ENCODE measurements at places on chromosomes 2 and 18.

GRCh38 chr2:85838181-85838580 lies 50.6 kb downstream of the ST3GAL5 start:
- DNase-seq, result no peak

DNA sequence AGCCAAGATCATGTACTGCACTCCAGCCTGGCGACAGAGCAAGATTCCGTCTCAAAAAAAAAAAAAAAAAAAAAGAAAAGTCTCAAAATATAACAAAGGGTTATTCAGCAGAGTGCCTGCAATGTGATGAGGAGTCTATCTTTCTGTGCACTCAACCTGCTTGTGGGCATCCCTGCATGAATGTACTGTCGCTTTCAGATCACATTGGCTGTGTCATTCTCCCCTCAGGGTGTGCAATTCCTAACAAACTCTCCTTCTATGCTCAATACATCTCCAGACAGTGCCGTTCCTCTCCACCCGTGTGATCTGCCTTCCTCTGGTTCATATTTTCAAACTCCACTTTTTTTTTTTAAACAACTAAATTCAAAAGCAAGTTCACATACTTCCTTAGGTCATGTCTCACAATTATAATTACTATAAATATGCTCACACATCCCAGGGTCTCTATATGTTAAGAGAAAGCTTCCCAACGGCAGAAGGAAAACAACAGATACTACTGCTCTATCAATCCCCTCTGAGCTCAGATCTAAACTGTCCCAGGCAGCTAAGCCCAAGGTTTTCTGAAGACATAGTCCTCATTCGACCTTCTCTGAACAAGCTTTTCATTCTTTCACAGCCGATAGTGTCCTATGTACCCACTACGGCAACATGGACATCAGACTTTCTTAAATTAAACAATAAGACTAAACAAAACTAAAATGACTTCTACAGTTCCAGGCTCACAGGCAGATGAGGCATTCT lies 35.2 kb downstream of the PTMA start:
- no peak for DNase-seq

DNA sequence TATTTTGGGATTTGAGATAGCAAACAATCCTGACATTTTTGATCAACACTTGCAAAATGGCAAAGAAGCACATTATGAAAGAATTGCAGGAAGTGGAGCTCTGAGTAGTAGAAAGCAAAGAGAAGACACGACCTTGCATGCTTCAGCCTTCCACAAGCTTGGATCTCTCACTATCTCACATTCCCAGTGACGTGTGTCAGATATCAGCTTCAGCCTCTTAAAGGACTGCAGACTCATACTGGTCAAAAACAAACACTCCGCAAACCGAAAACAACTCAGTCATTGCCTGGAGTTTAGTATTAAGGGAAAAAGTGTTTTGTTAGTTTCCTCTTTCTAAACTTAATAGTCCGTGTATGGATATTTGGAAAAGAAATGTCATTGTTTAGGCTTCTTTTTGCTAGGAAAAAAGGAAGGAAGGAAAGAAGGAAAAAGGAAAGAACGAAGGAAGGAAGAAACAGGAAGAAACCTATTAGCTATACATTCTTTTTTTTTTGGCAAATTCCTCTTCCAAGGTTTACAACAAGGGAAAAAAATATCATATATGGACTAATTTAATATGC lies 32.6 kb upstream of the SLC40A1 start:
- DNase-seq, result no peak

GRCh38 chr2:42021464-42021863 lies 26.4 kb upstream of the PKDCC start:
- no peak for DNase-seq

DNA sequence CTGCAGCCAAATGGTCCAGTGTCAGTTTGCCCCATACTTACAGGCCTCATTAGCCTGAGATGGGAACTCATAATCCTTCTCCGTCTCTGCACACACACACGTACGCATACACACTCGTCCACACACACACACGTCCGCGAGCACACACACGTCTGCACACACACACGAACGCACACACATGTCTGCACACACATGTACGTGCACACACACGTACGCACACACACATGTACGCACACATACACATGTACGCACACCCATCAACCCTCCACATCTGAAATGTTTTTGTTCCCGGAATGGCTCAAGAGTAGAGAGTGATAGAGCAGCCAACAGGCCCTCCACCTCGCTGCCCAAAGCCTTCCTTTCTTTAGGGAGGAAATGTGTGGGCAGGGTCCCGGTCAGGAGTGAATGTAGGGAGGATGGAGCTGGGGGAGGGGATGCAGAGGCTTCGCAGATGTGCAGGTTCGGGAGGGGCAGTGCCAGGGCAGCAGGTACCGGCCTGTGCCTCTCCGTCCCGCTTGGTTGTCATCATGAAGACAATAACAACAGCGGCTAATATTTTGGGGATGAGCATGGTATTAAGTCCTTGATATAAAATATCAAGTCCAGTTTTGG lies 52.7 kb downstream of the PTGR3 start:
- no peak for DNase-seq

- no peak for DNase-seq
These were observed 85.3 kb upstream of the ACVR2A start for GRCh38 chr2:147759536-147759935.

DNA sequence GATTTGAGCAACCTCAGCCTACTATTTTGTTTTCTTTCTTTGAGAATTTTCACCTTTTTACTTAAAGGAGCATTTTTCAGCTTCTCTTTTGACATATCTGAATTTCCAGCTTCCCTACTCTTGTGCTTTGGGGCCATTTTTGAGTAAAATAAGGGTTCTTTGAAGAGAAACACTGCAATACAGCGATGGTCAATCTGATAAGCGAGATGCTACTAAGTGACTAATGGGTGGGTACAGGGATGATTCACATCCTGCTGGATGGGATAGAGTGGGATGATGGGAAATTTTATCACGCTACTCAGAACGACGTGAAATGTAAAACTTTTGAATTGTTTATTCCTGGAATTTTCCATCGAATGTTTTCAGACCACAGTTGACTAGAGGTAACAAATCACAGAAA lies 211.5 kb downstream of the TMEM247 start:
- no peak for DNase-seq

DNA sequence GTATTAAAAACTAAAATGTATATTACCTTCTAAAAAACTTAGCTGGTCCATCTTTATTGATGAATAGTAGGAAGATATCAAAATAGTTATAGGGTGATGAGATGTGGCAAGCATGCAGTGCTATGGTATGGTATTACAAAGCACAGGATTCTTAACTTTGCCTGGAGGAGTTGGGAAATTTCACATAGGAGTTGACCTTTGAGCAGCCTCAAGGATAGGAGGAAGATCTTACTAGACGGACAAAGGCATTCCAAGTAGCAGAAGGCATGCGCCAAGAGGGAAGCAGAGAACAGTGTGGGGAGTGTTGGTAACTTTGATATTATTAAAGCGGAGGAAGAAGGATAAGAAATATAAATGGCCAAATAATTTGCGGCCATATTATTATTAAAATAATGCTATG lies 60.0 kb downstream of the TTC21B start:
- no peak for DNase-seq
